ENCODE measurements at places on chromosomes 1 and 21.

GRCh38 chr1:38263438-38263837 is 216.8 kb upstream of the POU3F1 start:
- no peak for DNase-seq

GRCh38 chr21:34351786-34352241 is 12.0 kb upstream of the KCNE2 start:
- DNase-seq: peak; percentile 67

- no peak for DNase-seq
These were observed 8.8 kb downstream of the TMEM63A start for GRCh38 chr1:225873281-225873850.

DNA sequence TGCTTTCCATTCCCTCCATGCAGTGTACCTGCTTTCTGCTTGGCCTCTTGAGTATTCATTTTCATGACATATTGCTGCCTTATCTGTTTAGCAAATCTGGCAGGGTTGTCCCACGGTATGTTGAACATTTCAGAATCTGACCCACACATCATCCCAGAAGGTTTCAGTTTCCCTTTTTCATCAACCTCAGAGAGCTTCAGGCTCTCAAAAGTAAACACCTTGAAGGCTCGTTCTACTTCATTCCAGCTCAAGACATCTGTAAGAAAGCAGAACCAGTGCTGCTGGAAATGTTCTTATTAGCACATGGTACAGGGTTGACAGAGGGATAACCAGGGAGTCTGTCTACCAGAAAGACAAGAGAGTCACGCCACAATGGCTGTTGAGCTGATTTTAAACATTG is 103.6 kb downstream of the SPAG17 start:
- no peak for DNase-seq

- no peak for DNase-seq
These were observed 252.1 kb downstream of the FOXD2 start for GRCh38 chr1:47689894-47690293.

DNA sequence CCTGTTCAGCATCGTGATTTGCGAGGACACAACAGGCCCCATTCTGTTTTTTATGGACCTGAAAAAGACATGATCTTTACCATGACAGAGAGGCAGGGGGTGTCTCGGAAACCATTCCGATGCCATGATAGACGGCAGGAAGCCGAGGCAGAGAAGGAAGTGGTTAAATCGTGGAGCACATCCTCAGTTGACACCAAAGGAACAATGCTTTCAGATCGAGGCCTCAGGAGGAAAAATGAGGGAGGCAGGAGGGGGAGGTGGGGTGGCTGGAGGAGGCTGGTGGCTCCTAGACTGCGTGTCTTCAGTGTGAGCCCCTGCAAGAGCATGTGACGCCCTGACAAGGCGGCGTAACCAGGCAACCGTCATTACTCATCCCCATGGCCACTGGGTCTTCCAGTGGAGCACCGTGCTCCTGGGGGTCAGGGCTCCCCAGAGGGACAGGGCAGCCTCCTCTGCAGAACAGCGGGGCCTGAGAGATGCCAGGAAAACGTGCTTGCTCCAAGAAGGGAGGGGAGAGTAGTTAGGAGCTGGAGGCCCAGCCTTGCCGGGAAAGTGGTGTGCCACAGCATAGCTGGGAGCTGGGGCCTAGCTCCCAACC is 172.8 kb upstream of the TMEM51 start:
- no peak for DNase-seq

DNA sequence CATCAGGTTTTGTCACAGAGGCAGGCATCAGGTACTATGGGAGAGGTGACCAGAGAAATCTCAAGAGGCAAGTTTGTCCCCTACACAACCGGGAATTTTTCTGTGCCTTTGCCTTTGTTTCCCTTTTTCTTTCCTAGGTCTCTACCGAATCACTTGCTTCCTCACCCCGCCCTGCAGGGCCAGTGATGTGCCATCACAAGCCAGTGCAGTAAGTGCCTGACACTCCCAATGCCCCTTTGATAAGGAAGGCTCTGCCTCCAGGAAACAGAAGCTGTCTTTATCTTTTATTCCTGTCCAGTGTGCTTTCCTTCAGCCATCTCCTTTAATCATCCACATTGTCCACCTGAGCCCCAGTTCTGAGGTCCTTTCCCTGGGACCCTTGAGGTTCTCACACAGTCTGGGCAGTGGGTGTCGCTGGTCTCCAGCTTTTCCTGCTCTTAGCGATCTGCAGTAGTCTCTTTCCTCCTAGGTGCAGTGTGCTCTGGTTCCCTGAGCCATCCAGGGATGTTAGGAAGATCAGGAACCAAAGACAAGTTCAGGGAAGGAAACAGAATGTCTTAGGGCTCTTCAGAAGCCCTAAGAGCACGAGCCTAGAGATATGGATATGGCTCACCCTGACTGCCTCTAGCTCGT is 36.6 kb downstream of the GJA5 start:
- peak; percentile 62 for DNase-seq

Data from LoVo (cell line).